NCI-H1048 (cell line): ENCODE measurements at places on chromosomes 11 and 22.

DNA sequence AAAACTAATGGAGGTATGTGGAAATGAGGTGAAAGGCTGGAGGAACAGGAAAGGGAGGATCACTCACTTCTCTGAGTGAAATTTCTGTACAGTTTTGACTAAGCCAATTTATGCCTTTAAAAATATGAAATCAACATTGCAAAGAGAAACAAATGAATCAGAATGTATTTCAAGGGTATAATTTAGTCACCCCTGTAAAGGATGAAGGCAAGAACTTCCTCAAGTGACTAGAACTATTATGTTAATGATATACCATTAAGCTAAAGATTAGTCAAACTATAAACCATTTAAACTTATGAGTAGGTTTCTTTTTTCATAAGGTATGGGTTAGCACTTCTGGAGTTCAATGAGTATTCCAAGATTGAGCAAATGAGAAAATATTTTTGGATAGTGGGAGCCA, 184.5 kb upstream of the CHORDC1 start:
- no peak for DNase-seq

GRCh38 chr11:122345586-122345985, 229.6 kb upstream of the BLID start:
- no peak for DNase-seq

DNA sequence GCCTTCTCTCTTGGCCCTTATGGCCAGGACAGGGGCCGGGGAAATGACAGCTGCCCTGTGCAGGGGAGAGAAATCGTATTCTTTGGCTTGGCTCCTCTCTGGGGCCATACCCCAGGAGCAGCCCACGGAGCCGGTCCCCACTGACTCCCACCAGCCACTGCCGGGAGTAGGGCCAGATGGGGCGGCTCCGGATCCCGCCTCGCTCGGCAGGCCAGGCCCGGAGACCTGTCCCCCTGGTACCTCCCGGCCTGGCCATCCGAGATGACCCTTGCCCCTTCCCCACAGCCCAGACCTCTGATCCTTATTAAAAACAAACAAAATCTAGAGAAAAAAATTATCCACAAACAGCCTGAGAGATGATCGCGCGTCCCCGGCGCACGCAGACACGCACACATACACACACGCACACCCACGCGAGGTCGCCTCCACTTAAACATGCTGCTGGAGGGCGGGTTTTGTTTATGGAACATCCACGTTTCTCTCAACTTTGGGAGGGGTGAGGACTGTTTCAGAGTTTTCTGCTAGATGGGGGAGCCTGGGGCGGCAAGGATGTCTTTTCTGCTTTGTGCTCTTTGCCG, 59.1 kb downstream of the IGLL1 start:
- DNase-seq = no peak

GRCh38 chr11:122861631-122862030, 20.9 kb upstream of the JHY start:
- no peak for DNase-seq

GRCh38 chr22:20774882-20775281, 969 bp downstream of the SERPIND1 start:
- no peak for DNase-seq

- DNase-seq = no peak
These were observed 1.4 kb upstream of the DGAT2 start for GRCh38 chr11:75767228-75767572.

DNA sequence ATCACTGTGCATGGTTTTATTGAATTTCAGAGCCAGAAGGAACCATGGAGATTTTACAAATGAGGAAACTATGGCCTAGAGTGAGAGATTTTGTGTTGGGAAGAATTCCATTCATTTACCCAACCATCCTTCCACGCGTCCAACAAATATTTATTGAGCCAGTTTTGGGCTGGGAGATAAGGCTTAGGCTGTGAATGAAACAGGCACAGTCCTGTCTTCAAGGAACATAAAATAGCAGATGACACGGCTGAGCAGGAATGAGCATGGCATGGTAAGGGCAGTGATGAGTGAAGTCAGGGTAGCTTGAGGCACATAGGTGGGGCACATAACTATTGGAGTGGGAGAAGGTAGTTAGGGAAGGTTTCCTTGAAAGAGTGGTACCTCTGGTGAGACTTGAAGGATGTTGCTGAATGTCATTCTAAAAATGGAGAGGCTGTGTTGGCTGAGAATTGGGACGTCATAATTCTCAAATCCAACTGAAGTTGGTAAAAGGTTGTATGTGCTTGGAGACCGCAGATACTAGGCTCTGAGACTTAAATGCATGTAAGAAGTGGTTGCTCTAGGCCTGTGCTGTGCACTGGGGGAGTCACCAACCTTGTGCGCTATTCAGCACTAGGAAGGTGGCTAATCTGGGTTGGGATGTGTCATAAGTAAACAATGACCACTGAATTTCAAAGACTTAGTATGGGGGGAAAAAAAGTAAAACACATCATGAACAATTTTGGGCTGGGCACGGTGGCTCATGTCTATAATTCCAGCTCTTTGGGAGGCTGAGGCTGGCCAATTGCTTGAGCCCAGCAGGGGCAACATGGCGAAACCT, 51.9 kb downstream of the TEAD1 start:
- no peak for DNase-seq

- DNase-seq = no peak
These were observed 883.9 kb downstream of the BRD1 start for GRCh38 chr22:48943567-48944432.

GRCh38 chr11:78261828-78262227, 73.1 kb downstream of the USP35 start:
- DNase-seq = no peak

GRCh38 chr11:120532832-120533196, 21.3 kb downstream of the GRIK4 start:
- DNase-seq = no peak

- DNase-seq = no peak
These were observed 5.7 kb downstream of the ZP1 start for GRCh38 chr11:60872961-60873524.

GRCh38 chr11:70091638-70092037, 13.5 kb downstream of the ANO1 start:
- DNase-seq = no peak

GRCh38 chr11:130212431-130212961, 52.9 kb downstream of the ST14 start:
- no peak for DNase-seq

- no peak for DNase-seq
These were observed 35.0 kb upstream of the MOB2 start for GRCh38 chr11:1521382-1522080.

GRCh38 chr11:12139144-12139881, 28.9 kb downstream of the MICAL2 start:
- no peak for DNase-seq

GRCh38 chr11:37504921-37505320, 906.9 kb upstream of the RAG2 start:
- DNase-seq = no peak

DNA sequence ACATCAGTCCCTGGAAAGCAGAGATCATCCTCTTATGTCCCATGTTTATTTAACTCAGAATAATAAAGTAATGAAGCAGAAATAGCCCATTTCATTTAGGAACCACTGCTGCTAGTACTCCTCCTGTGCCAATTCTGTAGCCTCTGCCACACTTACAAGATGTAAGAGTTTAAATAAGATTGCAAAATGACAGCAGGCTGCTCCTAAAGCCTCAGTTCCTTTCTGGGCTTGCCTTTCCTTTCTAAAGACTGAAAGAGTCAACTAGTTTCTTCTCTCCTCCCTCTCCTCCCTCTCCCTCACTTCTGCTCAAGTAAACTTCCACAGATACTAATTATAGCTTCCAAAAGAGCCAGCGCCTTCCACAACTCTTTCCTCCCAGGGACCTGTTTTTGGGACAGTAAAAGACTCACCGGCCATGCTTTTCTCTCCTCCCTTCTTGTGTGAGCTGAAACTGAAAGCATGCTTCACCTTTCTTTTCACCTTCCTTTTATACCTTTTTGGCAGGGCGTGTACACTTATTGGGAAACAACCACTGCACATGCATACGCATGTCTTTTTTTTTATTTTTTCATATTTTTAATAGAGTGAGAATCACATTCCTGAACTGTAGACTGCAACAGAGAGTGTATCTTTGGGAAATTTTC, 26.1 kb upstream of the CARD16 start:
- no peak for DNase-seq

DNA sequence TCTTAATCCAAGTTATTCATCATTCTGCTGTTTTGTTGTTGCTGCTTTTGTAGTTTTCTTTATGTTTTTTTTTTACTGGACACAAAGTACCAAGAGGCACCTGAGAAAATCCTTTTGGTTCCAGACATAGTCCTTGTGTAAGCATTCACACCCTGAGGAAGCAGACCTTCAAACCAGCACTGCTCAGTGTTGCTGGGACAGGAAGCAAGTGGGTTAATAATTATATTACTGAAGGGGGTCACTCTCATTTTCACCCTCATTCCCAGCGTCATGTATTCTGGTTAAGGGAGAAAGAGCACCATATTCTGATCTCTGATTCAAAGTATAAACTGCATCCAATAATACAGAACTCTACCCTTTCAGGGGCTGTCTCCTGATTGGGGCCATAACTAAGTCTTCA, 5.9 kb upstream of the ALKBH3 start:
- DNase-seq = no peak

DNA sequence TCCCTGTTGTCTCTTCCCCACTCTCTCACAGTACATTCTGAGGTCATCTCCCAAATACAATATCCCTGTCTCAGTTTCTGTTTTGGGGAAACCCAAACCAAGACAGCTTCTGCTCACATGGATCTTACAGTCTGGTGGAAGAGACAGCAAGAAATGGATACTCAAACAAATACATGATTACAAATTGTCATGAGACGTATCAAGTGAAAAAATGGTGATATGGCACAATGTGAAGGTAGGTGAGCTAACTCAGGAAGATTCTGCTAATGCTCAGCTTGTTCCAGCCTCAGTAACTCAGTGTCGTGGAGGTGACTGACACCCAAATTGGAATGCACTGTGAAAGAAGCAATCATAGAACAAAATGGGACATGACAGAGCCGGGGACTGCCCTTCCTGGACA, 68.3 kb downstream of the CHST1 start:
- DNase-seq = no peak

- DNase-seq = no peak
These were observed 18.2 kb upstream of the TXNRD2 start for GRCh38 chr22:19959587-19960490.

- no peak for DNase-seq
These were observed 61.5 kb downstream of the STIM1 start for GRCh38 chr11:3916962-3917361.

GRCh38 chr11:125689274-125689859, 8.7 kb upstream of the ACRV1 start:
- no peak for DNase-seq

- DNase-seq = no peak
These were observed 80.6 kb upstream of the CLDN5 start for GRCh38 chr22:19604711-19605268.

DNA sequence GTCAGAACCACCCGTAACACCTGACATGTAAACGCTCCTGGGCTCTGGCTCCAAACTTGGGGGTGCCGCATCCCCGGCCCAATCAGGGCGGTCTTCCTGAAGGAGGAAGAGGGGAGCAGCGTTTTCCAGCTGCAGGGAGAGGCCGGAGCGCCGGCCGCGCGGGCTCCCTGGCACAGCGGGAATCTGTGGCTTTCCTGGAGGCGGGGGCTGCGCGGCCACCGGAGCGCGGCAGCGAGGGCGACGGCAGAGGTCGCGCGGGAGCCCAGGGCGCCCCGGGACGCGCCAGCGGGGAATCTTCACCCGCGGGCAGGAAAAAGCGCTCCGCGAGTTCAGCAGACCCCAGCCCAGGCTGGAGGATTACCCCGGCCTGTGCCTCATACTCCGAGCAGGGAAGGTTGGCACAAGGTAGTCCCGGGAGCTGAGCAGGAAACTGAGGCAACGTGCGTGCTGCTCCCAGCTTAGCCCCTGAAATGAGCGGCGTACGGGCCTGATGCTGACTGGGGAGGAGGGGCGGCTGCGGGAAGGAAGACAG, 600 bp upstream of the ESAM start:
- DNase-seq = no peak

- DNase-seq = no peak
These were observed 1.3 kb downstream of the SERPING1 start for GRCh38 chr11:57598831-57599155.

DNA sequence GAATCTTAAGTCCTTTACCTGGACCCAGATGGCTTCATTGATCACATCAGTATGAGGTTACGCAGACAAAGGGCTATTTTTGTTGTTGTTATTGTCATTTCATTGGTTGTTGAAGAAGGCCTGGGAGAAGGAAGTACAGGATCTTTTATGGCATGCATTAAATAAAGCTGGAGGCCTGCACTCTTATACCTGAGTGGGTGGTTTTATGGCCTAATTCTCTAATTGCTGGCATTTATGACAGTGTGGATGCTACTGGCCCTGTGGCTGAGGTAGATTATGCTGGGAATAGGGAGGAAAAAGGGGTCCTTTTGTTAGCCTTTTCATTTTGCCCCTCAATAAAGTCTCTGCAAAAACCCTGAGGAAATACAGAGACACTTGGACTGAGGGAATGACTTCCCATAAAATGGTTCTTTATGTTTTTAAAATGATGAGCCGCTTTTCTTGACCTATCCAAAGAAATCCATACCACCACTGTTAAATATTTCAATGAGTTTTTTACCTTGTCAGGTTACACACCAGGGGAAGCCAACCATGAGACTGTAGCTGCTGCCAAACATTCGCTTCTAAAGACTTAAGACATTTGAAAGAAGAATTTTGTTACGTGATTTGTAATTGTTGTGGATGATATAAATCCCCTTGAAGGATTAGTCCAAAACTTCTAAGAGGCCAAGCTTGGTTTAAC, 6.8 kb downstream of the KMT2A start:
- DNase-seq = no peak

DNA sequence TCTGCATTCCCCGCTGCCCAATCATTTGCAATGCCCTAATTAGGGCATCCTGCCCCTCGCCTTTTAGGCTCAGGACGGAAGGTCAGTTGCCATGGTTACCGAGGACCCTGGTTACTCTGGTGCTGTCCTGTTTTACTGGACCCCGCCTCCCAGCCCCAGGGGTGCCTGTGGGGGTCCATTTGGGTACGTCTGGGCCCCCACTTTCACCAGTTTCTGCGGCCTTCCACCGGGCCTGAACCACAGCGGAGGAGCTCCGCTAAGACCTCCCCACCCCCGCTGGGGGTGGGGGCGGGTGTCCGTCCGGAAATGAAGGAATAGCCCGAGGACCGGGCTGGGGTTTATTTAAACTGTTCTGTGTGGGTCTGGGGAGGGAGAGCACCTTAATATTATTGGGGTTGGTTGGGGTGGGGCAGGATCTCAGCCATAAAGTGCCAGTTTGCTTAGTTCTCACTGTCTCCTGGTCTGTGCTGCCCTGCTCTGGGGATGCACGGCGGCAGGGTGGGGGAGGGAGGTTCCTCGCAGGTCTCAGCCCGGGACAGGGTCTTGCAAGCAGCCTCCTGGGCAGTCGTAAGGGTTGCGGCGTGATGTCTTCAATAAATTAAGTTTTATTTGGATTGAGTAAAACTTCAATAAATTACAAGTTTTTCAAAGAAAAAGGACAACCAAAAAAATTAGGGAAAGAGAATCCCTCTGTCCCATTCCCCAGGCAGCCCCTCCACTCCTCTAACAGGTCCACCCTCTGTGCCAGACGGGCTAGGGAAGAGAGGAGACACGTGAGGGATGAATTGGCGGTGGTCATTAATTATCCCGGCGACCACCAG, 5.3 kb downstream of the PHOX2A start:
- DNase-seq = no peak
